Retinal pigment epithelial cell (primary cell): ENCODE measurements at places on chromosomes 5 and 9.

GRCh38 chr5:168734119-168734518 is 155.0 kb upstream of the PANK3 start:
- no peak for DNase-seq

- peak; percentile 32 for DNase-seq
Observed at GRCh38 chr5:16160706-16161105, 18.9 kb downstream of the MARCHF11 start.

GRCh38 chr5:59709346-59709821 is 184.1 kb downstream of the PDE4D start:
- no peak for DNase-seq

DNA sequence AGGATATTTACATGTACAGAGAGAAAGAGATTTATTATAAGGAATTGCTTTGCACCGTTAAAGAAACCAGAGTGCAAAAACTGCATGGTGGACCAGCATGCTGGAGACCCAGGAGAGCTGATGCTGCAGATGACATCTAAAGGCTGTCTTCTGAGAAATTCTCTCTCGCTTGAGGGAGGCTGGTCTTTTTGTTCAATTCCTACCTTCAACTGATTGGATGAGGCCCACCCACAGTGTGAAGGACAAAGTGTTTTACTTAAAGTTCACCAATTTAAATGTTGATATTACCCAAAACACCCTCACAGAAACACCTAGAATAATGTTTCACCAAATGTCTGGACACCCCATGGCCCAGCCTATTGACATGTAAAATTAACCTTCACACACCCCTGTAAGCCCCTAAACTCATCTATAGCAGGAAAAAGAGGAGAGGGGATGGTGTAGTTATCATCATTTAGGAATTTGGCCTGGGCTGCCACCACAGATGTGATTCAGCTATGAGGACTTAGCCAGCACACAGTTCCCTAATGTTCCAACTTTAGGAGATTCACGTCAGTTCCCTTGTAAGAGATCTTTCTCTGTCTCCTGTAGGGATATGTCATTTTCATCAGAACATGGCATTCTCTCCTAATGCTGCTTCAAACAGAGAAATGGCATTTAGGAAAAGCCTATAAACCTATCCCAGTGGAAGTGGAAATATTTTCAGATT is 358.2 kb upstream of the TLE4 start:
- DNase-seq = no peak

GRCh38 chr5:148968311-148968710 is 94.6 kb downstream of the SH3TC2 start:
- no peak for DNase-seq
